ENCODE measurements at places on chromosomes 1 and 21. TPM values are rescaled to one million over a fixed set of nuclear protein-coding genes. Genes with fewer than 3 reads are reported as not detected.

The LMX1A gene
- not detected for total RNA-seq

The GPR3 gene
- total RNA-seq = 0.90 TPM

DNA sequence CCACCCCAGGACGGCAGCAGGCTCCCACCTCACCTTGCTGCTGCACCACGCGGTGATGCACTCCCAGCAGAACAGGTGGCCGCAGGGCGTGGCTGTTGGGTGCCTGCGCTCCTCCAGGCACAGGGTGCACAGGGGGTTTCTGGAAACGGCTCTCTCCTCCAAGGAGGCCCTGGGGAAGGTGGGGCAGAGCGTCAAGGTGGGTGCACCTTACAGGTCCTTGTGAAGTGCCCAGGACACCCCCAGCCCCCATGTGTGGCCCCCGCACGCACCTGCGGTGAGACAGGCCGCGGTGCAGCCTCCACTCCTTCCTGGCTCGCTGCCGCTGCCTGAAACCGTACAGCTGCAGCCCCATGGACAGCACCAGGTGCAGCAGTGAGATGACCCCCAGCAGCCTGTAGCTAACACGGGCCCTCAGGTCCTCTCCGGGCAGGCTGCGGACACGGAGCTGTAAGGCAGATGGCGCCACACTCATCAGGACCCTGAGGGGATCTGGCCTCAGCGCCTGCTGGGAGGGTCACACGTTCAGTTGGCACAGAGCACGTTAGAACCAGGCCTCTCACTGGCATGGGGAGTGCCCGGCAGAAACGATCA lies 5.8 kb downstream of the PEX10 start:
- no peak overlapping the region for H3K27ac ChIP-seq
- H3K4me3 ChIP-seq = no peak overlapping the region
- DNase-seq = no peak
- peaks cover 68% of the 10 kb centered on the region for H3K36me3 ChIP-seq
- H3K27me3 ChIP-seq = no peaks in the 10 kb centered on the region
- H3K4me1 ChIP-seq = peaks cover under 1% of the 10 kb centered on the region

DNA sequence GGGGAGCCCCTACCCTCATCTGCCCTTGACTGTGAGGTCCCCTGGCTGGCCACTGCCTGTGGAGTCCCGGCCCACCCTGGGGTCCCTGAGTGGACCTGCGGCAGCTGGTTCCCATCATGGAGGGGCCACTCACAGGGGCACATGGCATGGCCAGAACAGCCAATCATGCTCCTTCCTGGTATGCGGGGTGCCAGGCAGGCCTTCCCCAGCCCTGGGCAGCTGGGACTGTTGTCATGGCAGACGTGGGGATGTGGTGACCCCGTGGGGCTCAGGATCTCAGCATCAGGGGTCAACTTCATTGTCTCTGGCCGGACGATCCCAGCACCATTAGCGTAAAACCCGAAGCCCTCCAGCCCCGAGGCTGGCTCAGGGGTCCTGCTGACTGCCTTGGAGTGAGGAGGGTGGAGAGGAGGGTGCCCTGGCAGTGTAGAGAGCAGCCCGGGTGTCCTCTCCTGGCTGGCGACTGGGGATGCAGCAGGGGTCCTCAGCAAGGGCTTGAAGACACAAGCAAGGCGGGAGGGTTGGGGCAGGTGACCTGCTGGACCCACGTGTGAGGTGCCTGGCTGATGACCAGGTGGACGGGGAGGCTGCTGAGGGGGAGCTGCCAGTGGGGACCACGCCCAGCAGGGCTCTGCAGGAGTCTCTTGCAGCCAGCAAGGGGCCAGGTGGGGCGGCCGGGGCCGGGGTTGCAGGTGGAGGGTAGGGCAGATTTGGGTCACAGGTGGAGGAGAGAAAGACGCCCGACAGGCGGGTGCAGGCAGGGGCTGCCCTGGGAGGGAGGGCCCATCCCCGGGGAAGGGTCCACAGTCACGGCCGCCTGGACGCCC lies 45.1 kb downstream of the TRIM11 start:
- DNase-seq = peak; percentile 64
- no peaks in the 10 kb centered on the region for H3K4me1 ChIP-seq
- no peaks in the 10 kb centered on the region for H3K27me3 ChIP-seq
- no peaks in the 10 kb centered on the region for H3K36me3 ChIP-seq
- no peak overlapping the region for H3K4me3 ChIP-seq
- H3K27ac ChIP-seq = no peak overlapping the region

DNA sequence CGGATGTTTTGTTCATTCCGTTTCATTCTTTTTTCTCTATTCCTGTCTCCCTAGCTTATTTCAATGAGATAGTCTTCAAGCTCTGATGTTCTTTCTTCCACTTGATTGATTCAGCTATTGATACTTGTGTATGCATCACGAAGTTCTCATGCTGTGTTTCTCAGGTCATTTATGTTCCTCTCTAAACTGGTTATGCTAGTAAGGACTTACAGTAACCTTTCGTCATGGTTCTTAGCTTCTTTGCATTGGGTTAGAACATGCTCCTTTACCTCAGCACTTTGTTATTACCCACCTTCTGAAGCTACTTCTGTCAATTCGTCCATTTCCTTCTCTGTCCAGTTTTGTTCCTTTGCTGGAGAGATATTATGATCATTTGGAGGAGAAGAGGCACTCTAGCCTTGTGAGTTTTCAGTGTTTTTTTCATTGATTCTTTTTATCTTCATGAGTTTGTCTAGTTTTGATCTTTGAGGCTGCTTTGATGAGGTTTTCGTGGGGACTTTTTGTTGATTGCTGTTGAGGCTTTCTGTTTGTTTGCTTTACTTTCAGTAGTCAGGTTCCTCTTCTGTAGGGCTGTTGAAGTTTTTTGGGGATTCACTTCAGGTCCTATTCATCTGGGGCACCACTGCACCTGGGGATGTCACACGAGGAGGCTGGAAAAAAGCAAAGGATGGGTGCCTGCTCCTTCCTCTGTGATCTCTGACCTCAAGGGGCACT lies 496.9 kb upstream of the LRRC7 start:
- no peaks in the 10 kb centered on the region for H3K27me3 ChIP-seq
- H3K27ac ChIP-seq = no peak overlapping the region
- H3K4me1 ChIP-seq = no peaks in the 10 kb centered on the region
- H3K4me3 ChIP-seq = no peak overlapping the region
- no peak for DNase-seq
